NCI-H1436 treated with DMSO at 0.1 percent for 48 hours (cell line): ENCODE measurements at places on chromosomes 12 and 14.

DNA sequence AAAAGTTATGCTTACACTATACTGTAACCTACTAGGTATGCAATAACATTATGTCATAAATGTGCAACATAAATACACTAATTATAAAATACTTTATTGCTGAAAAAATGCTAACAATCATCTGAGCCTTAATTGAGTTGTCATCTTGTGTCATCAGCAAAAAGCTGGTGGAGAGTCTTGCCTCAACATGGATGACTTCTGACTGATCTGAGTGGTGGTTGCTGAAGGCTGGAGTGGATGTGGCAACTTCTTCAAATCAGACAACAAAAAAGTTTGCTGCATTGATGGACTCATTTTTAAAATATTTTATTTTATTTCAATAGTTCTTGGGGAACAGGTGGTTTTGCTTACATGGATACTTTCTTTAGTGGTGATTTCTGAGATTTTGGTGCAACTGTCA, 93.9 kb upstream of the AMN1 start:
- no peak for DNase-seq

DNA sequence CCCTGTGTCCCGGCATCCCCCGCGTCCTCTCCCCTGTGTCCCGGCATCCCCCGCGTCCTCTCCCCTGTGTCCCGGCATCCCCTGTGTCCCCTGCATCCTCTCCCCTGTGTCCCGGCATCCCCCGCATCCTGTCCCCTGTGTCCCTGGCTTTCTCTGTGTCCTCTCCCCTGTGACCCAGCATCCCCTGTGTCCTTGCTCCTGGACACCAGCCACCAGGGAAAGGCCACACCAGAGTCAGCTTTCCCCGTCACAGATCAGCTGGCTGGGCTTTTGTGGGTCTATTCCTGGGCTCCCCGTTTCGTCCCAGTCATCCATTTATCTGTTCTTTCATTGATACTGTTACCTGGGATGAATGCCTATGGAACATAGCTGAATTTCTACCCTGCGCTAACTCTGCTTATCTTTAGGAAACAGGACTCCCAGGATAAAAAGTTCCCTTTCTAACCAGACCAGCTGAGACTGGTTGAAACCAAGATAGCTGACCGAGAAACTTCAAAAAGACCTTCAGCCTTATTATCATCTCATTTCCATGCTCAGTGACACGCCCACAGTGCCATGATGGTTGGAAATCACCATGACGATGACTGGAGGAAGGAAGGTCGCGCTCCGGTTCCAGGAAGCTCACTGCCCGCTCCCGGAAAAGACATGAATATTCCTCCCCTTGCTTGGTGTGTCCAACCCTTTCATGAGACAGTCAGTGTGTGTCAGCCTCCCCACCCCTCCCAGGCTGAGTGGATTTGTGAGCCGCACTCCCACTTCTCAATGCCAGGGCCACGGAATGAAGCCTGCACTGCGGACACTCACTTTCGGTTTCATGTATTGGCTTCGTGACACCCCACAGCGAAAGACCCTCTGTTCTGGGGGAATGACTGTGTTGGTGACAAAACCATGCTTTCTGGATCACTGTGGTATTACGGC, 276.4 kb upstream of the SFSWAP start:
- DNase-seq = no peak

GRCh38 chr14:60227291-60227690, 21.7 kb upstream of the PPM1A start:
- DNase-seq = no peak

DNA sequence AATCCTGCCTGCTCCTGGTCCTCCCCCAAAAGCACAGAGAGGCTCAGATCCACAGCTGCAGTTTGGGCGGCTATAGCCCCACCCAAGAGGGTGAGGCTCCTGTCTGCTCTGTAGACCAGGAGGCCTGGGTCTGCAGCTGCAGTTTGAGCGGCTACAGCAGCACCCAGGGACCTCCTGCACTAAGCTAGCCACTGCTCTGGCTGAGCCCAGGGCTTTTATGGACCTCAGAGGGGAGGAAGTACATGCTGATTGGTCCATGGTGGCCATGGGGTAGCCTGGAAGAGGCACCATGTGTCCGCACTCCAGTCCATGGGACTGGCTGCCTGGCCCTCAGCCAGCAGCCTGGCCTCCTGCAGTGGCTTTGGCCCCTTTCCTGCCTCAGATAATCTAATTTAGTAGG, 49.6 kb upstream of the GSC start:
- no peak for DNase-seq

DNA sequence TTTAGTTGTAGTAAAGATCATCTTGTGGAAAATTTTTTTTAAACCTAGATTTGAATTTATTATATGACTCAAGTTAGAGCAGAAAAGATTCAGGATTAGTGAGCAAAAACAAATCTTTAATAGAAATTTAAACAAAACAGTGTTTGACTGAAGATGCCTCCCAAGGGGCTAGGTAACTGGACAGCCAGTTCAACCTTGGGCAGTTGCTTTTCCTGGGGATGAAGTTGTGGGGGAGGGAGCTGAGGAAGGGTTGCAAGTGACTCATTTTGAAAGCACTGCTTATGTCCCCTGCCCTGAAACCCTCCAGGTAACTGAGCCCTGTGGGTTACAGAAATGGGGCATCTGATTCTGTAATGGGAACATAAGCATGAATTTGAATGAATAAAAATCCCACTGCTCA, 13.1 kb downstream of the CFAP54 start:
- DNase-seq = no peak

GRCh38 chr14:91228112-91229004, 16.1 kb downstream of the GPR68 start:
- no peak for DNase-seq

- DNase-seq = no peak
Measured at GRCh38 chr12:78881685-78882084, 17.1 kb downstream of the SYT1 start.

GRCh38 chr14:90630171-90630806, 185.9 kb downstream of the TTC7B start:
- DNase-seq = no peak

GRCh38 chr14:29097476-29097875, 330.9 kb downstream of the FOXG1 start:
- no peak for DNase-seq

DNA sequence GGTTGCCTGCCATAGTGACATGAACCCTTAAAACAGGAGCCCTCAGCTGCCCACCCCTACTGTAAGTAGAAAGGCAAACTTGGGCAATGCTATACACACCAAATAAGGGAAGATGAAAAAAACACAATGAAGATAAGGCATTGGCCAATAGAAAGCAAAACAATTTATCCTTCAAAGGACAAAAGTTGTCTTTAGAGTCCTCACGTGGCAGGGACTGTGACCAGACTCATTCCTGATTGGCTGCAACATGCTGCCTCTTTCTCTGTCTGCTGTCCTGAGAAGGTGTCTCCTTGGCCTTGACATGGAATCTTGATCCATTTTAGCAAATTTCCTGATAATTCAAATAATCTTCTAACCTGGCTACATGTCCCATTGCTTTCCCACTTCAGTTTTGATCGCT, 131.9 kb downstream of the GPR135 start:
- DNase-seq = no peak

DNA sequence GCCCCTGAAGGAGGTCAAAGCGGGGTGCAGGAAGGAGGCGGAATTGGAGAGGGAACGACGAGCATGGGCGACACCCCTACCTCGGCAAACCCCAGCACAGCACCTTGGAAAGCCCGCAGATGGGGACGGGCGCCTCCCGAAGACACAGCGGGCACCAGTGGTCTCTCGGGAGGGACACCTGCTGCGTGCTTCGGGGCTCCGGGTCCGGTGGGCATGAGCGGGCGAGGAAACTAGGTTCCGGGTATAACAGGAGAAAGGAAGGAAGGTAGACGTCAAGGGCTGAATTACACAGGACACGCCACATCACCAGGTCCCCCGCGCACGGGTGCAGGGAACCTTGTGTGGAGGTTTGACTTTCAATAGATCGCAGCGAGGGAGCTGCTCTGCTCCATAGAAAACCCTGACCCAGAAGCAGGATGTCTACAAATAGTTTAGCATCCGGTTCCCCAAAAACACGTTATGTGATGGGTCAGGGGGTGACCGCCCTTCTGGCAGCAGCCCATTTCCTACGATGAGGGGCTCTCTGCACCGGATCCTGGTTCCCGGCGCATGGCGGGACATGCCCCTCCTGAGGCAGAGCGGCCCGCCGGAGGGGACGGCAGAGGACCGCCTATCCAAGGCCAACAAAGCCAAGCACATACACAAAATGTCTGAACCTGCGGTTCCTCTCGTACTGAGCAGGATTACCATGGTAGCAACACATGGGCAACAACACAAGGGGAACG, 196.9 kb downstream of the ALG10 start:
- no peak for DNase-seq

DNA sequence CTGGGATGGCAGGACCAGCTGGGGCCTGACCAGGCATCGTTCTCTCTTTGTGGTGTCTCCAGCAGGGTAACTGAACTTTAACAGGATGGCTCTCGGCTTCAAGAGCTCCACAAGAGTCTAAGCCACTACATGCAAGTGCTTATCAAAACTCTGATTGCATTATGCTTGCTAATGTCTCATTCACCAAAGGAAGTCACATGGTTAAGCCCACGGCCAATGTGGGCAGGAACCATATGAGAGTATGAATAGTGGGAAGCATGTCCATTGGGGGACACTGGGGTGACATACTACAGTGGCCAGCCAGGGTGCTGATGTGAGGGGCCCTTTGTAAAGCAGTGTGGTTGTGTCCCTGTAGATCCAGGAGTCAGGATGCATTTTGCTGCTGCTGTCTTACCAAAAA, 35.0 kb upstream of the KCNA5 start:
- DNase-seq = no peak

- DNase-seq = no peak
Measured at GRCh38 chr14:35578639-35579038, 44.7 kb downstream of the INSM2 start.

DNA sequence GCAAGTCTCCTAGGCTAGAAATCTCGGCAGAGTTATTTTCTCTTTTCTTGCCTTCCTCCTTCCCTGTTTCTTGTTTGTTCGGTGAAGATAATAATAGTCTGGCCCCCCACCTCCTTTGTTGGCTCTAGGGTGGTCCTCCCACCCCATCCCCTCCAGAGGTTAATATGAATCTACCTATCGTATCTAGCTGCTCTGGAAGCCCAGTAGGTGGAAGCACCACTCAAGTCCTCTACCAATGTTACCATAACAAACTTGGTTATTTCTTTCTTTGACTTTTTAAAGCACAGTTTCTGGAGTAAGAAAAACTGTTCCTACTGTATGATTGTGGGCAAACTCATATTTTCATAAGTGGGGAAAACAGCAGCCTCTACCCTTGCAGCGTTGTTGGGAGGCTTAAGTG, 19.7 kb upstream of the GRIP1 start:
- DNase-seq = no peak

- no peak for DNase-seq
Measured at GRCh38 chr14:52877628-52878027, 73.2 kb downstream of the FERMT2 start.

- no peak for DNase-seq
Measured at GRCh38 chr14:23056956-23057756, at the start of gene CDH24. Gene CDH24 (minus strand): TSS chr14:23057520. CDS start chr14:23055733, 1,787 bp downstream.

DNA sequence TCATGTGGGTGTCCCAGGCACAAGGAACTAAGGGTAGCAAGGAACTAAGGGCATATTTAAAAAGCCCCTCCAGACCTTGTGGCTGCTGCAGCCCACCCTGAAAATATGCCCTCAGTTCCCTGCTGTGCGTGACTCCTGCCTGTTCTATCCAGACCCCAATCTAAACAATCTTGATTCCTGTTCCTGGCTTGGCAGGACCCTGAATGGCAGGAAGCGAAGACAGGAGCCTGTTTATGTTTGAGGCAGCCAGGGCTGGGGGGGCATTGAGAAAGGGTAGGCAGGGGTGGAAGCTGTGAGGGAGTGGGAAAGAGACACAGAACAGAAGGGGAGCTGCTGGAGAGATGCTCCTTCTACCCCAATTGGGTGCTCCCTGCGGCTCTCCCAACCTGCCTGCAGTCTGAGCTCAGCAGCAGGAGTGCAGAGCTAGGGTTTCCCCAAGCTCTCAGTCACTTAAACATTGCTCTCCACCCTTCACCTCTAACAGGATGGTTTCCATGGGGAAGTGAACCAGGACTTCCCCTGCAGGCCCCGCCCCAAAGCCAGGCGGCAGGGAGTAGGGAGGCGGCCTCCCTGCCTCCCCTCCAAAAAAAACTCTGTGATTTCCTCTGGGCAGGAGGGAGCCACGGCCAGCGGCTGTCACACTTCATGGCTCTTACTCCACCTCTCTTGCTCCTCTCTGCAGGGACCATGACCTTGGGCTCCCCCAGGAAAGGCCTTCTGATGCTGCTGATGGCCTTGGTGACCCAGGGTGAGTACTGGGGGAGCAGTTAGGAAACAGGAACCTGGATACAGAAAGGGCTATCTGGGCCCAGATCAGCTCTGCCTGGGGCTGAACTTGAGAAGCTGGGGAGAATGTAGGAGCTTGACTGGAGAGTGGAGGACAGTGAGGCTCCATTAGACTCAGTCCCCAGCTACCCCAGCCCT, 4.7 kb downstream of the ACVRL1 start:
- no peak for DNase-seq

DNA sequence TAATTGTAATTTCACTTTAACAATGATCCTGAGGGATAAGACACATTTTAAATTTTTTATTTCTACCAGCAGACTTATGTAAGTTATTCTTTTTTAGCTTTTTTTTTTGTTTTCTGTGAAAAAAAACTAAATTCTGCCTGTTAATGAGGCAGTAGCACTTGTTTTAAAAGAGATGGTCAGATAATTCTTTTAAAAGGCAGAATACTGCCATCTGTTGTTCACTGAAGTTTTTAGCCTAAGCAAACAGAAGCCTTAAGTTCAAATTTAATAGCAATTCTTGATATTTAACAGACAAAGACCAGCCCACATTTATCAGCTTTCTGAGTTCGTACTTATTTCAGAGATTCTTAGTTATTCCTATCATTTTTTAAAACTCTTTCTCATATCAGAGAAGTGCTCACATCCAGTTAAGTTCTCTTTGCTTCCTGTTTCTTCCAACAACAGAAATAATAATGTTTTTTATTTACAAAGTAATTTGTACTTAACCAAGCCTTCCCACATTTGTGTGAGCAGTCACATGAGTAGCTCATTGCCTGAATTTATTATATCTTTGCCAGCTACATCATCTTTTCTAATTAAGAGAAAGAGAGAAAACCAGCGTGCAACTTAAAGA, 93.4 kb upstream of the SLCO1C1 start:
- peak; percentile 27 for DNase-seq

- DNase-seq = no peak
Measured at GRCh38 chr12:74337951-74338350, 199.7 kb upstream of the ATXN7L3B start.

DNA sequence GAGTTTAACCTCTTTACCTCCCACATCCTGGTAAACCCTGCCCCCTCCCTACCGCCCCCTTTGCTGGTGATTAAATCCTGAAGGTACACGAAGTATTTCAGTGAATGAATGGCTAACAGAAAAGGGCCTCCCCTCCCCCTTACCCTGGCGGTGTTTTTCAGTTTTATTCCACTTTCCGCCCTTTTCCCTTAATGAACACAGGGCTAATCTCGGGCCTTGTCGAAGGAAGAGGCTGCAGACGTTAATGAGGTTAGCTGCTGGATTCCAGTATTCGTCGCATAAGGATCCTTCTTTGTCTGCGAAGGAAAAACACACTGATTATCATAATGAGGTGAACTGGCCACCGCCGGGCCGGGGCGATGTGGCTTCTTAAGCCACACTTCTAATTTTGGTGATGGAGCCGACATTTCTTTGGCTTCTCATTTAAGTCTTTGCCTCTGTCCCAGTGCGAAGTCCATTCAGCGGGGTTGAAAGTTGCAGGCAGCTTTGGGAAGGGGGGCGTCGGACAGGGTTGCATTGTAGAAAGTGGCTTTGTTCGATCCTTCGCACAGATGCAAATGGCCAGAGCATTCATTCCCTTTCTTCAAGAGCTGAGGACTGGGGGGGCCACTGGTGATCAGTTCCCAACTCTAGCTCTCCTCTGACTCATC, 6.5 kb downstream of the MEG3 start:
- DNase-seq = no peak

GRCh38 chr12:21771311-21771710, 3.2 kb downstream of the KCNJ8 start:
- DNase-seq = no peak
